ENCODE measurements at places on chromosomes 7 and 10.

- DNase-seq: no peak
Observed at GRCh38 chr7:103150192-103150591, 1.3 kb upstream of the NAPEPLD start.

- peak; percentile 77 for DNase-seq
Observed at GRCh38 chr10:77267703-77268675, 369.6 kb downstream of the KCNMA1 start.

- no peak for DNase-seq
Observed at GRCh38 chr10:66746711-66747110, 179.1 kb upstream of the LRRTM3 start.

GRCh38 chr10:56547163-56547562 lies 186.1 kb upstream of the ZWINT start:
- DNase-seq: no peak

DNA sequence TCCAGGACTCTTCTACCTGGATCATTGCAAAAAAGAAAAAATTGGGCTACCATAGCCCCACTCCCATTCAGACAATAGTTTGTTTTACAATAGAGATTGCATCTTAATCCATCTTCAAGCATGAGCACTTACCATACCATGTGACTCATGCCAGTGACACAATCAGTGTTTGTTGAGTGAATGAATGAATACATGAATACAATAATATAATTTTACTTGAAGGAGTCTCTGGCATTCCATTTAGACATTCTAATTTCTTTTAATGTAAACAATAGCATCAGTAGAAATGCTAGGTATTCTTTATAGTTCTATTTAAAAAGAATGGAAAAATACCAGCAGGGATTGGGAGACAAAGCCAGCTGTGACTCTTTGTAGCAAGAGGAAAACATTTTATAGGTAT lies 141.6 kb upstream of the AKR1E2 start:
- DNase-seq: no peak

DNA sequence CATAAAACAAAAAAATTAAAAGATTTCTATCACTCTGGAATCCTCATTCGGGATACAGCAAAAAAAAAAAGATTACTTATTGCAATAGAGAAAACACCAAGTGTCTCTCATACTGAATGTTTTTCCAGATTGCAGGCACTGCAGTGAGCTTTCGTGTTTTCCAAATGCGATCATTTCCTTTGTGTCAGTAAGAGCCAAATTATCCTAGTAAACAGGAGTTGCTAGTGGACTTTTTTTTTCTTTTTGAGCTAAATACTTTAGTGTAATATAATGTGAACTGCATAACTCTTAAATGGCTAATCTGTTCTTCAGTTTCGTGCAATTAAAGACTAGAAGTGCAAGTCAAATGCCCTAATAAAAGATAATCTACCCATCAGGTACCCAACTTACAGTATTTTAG lies 44.4 kb upstream of the TOMM7 start:
- peak; percentile 34 for DNase-seq

- DNase-seq: no peak
Observed at GRCh38 chr10:53864846-53865245, 936.2 kb downstream of the PCDH15 start.

DNA sequence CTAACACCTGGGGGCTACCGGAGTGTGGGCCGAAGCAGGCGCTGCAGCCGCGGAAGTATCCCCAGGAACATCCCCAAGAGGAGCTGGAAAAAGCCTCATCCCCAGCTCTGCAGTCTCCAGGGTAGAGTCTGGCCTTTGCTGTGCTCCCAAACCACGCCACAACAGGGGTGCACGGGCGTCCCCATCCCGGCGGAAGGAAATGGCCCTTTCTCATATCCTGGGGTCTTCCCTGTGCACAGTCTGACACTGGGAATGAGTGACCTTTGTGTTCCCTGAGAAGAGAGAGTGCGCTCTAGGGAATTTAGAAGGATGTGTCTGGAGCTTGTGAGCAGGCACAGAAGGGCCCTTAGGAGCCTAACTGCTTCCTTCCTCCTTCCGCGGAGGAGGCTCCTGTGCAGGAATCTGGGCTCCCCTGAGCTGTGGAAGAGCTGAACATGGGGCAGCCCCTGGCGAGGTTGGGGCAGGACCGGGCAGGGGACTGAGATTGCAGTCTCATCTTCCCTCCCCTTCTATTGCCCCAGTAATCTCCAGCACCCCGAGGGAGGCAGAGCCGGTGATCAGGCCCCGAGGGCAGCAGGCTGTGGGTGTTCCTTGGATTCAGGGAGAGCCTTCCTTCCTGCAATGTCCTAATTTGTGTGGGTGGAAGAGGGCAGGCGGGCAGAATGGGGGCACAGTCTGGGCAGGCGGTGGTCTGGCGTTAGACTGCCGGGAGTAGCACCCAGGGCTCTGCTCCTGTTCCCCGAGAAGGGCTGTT lies 1.3 kb downstream of the REPIN1 start:
- no peak for DNase-seq

GRCh38 chr10:122844146-122844545 lies 1.5 kb downstream of the CUZD1 start:
- no peak for DNase-seq

DNA sequence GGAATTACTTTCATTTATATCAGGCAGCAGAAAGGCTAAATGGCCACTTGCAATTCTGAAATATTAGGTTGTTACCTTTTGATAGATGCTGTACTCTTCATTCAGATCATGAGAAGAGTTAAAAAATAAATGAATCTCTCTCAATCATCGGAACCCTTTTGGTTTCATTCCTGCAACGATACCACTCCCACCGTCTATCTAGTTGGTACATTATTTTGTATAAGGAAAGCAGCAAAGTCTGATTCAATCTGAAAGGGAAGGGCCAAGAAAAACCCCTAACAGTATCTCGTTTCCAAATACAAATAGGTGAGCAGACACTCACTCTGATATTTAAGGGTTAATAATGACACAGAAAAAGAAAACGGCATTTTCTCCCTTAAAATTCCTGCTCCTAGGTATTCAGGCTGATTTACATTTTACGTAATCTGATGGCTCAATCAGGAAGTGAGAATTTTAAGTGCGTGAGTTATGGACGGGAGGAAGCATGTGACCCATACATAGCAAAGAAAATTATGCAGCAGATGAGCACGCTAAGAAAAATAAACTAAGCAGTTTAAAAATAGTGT lies 209.4 kb upstream of the KLF14 start:
- peak; percentile 70 for DNase-seq

GRCh38 chr10:51564896-51565510 lies 134.4 kb downstream of the CSTF2T start:
- DNase-seq: no peak

DNA sequence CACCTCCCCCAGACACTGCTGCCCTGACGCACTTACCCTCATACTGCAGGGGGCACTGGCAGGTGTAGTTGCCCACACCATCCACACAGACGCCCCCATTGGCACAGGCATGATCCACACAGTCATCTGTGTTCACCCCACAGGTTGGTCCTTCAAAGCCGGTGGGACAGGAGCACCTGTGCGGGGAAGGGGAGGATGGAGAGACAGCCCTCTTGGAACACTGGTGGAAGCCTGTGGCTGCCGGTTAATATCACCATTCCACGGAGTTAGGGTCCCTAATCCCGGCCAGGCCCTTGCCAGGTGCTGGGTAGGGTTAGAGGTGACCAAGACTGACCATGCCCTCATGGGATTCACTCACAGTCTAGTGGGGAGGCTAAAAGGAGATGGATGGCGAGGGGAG lies 171.8 kb downstream of the SLIT1 start:
- DNase-seq: no peak

DNA sequence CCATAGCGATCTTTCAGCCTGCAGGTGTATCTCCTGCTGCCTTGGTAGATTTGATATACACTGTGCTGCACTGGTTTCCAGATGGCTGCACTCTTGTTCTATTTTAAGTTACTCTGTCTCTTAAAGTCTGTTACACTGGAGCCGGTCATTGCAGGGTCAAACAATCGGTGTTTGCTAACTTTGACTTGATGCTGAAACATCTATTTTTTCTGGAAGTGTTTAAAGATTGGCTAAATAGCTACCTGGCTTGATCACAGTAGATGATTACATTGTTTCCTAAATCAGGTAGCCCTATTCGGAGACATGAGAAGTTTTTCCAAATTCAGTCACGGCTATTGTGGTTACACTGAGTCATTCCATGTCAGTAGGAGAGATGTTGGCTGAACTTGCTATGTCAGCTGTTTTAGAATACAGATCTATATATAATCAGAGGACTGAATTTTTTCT lies 574.8 kb downstream of the ETV1 start:
- peak; percentile 16 for DNase-seq
